T-helper 2 cell treated with Interferon-gamma antibody and Interleukin-4, amounts not matched to agents 5 μg/mL and 100 μg/mL, for 36 hours (primary cell): ENCODE measurements at places on chromosomes 13 and 19.

GRCh38 chr13:36130193-36130551 lies 1.0 kb downstream of the DCLK1 start:
- no peak for DNase-seq

- no peak for DNase-seq
Observed at GRCh38 chr19:29741776-29742175, 26.7 kb upstream of the C19orf12 start.

DNA sequence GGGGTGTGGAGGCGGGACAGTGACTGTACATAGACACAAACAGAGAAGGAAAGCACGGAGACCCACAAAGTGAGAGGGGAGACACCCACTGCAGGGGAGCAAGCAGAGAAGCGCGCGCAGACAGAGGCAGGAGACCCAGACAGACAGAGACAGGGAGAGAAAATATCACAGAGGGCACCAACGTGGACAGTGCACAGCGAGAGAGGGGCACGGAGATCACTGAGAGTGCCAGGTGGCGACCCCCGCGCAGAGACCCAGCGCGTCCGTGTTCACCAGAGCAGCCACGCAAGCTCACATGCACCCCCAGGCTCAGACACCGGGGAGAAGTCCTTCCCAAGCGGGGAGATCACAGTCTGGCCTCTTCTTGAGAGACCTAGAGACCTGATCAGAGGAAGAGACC lies 1.4 kb upstream of the CACNG7 start:
- DNase-seq = no peak

- DNase-seq = no peak
Observed at GRCh38 chr19:28426110-28426729, 786.7 kb downstream of the UQCRFS1 start.

DNA sequence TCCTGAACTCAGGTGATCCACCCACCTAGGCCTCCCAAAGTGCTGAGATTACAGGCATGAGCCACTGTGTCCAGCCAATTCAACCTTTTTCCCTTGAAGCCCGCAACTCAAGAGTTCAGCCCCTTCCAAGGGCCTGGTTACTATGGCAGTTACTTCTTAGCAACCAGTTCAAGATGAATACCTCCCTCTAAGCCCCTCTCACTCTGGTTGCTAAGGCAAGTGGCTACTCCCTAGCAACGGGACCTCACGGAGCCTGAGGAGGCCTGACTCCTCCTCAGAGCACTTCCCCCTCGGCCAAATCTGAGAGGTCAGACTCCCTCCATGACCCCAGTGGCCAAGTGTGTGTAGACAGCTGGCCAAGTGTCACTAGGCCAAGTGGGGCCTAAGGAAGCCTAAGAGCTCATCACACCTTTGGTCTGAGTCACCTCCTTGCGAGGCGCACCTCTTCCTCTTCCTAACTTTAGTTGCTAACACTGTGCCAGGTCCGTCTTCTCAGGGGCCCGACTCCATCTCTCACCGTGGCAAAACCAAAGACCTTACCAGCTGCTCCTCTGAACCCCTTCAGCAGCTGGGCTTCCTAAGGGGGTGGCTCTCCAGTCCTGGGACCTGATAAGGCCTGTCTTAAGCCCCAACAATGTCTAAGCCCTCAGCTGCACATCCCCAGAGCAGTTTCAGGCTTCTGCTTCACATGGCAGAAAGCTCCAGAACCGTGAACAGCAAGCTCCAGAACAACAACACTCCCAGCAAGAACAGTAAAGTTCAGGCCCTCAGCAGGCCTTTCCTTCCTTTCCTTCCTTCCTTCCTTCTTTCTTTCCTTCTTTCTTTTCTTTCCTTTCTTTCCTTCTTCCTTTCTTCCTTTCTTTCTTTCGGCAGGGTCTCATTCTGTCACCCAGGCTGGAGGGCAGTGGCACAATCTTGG lies 9.6 kb downstream of the CD37 start:
- no peak for DNase-seq

DNA sequence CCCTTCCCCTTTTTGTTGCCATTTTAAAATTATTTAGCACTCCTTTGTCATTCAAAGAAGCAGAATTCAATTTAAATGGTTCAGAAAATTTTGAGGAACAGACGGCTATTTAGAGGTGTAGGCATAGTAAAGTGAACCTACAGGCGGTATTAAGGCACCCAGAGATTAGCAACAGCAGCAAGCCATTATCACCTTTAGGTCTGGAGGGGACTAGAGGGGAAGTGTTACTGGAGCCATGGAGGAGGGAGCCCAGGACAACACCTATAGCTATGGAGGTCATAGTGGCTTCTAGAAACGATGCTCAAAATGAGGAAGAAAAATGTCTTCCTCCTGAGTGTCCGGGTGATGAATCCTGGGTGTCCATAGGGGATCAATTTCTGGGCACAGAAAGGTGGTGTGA lies 25.8 kb upstream of the MBNL2 start:
- DNase-seq = no peak

DNA sequence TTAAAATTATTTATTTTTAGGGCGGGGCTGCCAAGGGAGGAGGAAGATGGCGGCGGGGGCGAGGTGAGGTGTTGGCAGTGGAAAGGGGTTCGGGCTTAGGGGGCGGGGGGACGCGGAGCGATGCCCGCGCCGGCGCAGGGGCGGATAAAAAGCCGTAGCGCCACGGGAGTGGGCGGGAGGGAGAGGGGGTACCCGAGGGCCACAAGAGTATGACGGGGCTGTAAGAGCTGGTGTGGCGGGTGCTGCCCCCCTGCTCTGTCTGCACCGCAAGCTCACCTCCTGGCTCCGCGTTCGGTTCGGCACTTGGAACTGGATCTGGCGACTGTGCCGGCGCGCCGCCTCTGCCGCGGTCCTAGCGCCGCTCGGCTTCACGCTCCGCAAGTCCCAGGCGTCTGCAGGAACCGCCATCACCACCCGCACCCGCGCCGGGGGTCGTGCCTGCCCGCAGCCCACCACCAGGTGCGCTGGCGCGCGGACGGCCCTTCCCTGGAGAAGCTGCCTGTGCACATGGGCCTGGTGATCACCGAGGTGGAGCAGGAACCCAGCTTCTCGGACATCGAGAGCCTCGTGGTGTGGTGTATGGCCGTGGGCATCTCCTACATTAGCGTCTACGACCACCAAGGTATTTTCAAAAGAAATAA lies 265.2 kb upstream of the SGCG start:
- DNase-seq = no peak

DNA sequence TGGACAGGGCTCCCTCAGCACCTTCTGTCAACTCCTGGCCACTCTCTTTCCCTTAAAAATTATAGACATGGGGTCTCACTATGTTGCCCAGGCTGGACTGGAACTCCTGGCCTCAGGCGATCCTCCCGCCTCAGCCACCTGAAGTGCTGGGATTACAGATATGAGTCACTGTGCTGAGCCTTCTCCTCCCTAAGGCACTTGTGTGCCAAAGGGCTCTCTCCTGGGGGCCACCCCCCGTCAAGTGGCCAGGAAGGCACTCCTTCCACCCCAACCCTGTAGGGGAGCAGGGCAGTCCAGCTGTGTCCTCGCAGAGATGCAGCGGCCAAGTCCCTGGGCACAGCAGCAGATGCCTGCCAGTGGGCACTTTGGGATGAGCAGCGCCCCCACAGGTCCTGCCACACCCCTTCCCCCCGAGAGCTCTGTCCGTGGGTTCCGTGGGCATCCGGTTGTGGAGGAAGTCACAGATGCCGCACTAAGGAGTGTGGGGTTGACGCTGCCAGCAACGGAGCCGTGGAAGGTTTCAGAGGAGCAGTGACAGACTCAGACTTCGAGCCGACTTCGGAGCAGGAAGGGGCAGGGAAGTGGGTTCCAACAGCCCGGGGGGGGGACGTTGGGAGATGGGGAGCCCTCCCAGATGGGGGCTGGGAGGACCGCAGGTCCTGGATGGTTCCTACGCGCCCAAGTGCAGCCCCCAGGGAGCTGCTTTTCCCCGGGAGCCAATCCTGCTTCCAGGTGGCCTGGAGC lies 3.3 kb upstream of the UQCR11 start:
- DNase-seq = no peak

- DNase-seq = no peak
Observed at GRCh38 chr19:33670398-33670797, 48.6 kb downstream of the CHST8 start.

GRCh38 chr13:39967199-39967959 lies 311.9 kb downstream of the COG6 start:
- no peak for DNase-seq

DNA sequence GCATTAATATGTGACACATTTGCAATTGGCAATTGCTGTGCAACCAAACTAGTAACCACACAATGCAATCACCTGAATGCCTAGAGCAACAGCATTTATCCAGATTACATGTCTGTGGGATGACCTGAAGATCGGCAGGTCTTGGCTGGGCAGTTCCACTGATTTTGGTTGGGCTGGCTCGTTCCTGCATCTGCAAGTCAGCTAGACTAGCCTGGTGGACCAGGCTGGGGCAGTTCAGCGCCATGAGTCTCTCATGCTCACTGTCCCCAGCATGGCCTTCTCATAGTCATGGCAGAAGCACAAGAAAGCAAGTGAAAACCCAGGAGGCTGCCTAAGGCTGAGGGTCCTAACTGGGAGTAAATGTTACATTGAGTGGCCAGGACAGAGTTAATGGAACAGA lies 229.1 kb upstream of the TSHZ3 start:
- no peak for DNase-seq

- DNase-seq = peak; percentile 74
Observed at GRCh38 chr19:55580628-55581144, at the start of gene ZNF579. ZNF579 (minus strand) TSS chr19:55580848; CDS start chr19:55579639, 1,209 bp downstream.

- no peak for DNase-seq
Observed at GRCh38 chr13:102913914-102914313, 68.1 kb downstream of the ERCC5 start.

- no peak for DNase-seq
Observed at GRCh38 chr13:50361282-50361681, 346.0 kb downstream of the KCNRG start.

- DNase-seq = no peak
Observed at GRCh38 chr13:73810647-73811046, 323.6 kb downstream of the KLF12 start.

- no peak for DNase-seq
Observed at GRCh38 chr13:113471844-113472243, 18.6 kb upstream of the ADPRHL1 start.

- no peak for DNase-seq
Observed at GRCh38 chr13:112453207-112453829, 77.2 kb downstream of the SPACA7 start.

- no peak for DNase-seq
Observed at GRCh38 chr19:10604460-10604980, 17.4 kb upstream of the AP1M2 start.

DNA sequence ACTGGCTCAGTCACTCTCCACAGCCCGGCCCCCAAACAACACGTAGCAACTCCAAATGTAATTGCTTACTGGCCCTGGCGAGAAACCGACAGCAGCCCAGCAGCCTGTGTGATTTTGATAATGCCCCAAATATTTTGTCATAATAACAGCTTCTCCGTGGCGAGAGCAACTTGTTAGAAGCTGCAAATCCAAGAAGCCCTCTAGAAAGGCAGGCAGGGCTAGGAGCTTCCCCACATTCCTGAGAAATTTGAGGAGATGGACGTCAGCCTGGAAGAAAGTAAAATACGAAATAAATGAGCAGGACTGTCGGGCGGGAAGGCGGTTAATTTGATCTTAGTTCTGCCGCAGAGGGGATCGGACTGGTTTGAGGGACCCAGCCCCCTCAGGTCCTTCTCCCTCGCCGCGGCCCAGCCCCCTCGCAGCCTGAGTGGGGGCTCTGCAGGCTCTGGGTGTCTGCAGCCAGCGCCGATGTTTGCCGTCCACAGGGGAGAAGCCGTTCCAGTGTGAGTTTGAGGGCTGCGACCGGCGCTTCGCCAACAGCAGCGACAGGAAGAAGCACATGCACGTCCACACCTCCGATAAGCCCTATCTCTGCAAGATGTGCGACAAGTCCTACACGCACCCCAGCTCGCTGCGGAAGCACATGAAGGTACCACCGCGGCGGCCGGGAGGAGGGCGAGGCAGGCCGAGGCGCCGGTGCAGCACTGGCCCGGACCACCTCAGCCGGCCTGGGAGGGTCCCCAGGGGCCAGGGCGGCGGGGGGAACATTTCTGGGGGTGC lies 3.1 kb downstream of the ZIC2 start:
- DNase-seq = no peak

DNA sequence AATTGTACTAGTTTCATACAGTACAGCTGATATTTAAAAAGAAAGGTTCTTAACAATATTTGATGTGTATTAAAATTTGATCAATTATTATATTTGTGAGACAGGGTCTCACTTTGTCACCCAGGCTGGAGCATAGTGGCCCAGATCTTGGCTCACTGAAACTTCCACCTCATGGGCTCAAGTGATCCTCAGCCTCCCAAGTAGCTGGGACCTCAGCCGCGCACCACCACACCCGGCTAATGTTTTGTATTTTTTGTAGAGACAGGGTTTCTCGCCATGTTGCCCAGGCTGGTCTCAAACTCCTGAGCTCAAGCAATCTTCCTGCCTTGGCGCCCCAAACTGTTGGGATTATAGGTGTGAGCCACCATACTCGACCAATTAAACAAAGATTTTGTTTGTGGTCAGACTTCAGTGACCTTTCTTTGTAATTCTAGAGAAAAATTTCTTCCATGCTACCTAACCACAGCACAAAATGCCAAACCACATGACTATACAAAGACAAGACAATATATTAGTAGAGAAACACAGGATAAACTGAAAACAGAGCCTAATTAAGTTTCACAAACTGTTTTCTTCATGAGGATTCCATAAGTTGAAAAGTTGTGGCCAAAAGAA lies 59.6 kb downstream of the RBM26 start:
- no peak for DNase-seq

DNA sequence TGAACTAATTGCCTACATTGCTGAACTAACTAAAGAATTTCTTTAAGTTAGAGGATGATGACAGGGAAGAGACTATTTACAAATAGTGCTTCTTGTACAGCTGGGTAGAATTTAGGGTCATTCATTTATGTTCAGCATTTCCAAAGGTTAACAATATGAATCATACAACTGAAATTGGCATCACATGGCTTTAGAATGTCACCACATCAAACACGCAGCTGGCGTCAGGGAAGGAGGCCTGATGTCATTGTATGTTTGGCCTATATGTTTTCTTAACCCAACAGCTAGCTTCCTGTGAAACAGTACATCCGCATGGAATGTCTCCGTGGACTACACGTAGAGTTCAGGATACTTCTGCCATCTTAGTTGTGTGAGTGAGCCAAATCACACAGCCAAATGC lies 99.0 kb upstream of the TNFSF11 start:
- DNase-seq = no peak

- peak; percentile 47 for DNase-seq
Observed at GRCh38 chr19:45569619-45570421, 14.8 kb downstream of the OPA3 start.

- DNase-seq = no peak
Observed at GRCh38 chr19:50416034-50416977, 2.4 kb upstream of the SPIB start.

GRCh38 chr13:96238861-96239260 lies 149.0 kb downstream of the HS6ST3 start:
- DNase-seq = no peak

DNA sequence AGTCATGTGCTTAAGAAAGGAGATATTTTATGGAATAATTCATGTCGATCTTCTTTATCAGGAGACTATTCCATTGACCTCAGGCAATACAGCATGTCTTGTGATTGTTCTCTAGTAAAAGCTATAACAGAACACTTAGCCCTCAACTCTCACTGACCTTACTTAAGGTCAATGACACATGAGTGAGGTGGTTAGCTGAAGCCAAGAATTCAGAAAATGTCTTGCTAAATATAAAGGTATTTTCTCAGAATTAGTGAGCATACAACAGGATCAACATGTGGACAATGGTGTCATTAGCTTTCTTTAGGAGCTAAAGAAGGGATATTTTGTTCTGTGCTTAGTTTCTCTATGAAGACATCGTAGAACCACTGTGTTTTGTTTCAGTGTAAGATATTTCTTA lies 1730.4 kb upstream of the SLC10A2 start:
- DNase-seq = no peak
